Stimulated activated naive CD8-positive, alpha-beta T cell treated with anti-CD3 and anti-CD28 coated beads, Interleukin-15, amount 100 ng/mL, for 72 hours (primary cell): ENCODE measurements at places on chromosomes 2 and 18.

DNA sequence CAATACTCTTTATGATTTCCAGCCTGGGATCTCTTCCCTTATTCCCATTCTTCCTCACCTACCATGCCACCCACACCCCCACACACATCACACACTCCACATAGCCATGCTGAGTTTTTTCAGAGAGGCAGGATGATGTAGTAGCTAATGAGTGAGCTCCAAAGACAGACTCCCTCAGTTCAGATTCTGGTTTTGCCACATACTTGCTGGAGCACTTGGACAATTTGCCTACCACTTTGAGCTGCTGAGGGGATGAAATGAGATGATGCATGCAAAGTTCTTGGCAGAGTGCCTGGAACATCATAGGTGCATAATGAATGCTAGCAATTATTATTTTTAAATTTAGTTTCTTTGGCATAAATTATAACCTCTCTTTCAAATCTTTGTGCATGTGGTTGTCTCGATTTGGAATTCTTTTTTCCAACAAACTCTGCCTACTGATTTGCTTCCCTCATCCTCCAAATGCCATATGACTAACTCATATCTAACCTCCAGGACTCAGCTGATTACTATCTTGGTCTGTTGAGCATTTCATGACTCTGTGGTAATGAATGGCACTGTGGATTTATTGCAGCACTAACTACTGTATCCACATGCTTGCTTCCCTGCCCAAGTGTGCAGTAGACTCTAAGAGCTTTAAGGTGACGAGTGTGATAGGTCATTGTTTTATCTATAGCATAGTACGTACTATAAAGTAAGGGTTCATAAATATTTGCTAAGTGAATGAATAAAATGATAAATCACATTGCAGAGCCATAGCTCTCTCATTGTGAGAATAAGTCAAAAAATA, 99.1 kb downstream of the TACR1 start:
- DNase-seq, result no peak

DNA sequence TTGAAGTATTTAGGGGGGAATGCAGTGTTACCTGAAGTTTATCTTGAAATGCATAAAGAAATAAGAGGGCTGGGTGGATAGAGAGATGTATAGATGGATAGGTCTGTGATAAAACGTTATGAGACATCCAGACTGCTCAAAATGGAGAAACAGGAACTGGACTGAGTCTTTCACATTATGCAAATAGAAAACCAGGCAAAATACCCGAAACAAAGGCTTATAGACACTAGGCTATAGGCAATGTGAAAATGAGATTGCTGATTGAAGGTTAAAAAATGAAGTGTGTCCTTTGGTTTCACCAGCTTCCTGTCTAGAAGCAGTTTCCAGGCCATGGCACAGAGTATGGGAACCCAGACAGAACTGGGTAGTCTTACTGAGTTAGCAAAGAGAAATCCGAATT, 24.9 kb upstream of the SLC3A1 start:
- DNase-seq, result no peak

DNA sequence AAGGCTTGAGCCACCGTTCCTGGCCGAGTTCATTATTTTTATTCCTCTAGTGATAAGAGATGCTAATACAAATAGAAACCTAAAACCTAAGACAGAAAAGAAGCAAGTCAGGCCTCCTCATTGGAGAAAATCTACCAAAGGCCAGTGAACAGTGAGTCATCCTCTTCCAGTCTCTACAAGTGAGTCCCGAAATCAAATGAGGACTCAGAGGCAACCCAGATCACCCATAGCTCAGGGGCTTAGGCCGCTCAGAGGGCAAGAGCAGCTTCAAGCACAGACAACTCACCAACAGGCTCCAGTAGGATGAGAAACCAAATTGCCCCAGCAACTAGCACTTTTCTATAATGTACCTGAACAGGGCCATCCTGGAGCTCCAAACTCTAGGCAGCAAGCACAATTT, 42.7 kb upstream of the ACMSD start:
- no peak for DNase-seq

- no peak for DNase-seq
Observed at GRCh38 chr2:148979919-148980277, 58.6 kb upstream of the LYPD6B start.

GRCh38 chr2:146868051-146868450, 976.8 kb upstream of the ACVR2A start:
- DNase-seq, result no peak

DNA sequence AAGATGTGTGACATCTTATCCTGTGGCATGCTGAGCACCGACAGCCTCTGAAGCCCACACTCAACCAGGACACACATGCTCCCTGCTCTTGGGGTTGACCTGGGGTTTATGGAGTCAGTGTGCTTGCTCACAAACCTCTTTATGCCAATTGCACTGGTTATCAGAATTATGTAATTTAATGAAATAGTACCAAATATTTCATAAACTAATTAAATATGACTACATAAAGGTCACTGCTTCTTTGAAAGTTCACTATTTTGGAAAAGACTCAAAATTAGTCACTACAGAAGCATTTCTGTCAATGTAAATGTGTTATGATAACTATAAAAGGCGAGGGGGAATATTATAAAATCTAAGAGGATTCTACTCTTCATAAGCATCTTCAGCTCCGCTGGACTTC, 76.7 kb downstream of the FHOD3 start:
- DNase-seq, result no peak

DNA sequence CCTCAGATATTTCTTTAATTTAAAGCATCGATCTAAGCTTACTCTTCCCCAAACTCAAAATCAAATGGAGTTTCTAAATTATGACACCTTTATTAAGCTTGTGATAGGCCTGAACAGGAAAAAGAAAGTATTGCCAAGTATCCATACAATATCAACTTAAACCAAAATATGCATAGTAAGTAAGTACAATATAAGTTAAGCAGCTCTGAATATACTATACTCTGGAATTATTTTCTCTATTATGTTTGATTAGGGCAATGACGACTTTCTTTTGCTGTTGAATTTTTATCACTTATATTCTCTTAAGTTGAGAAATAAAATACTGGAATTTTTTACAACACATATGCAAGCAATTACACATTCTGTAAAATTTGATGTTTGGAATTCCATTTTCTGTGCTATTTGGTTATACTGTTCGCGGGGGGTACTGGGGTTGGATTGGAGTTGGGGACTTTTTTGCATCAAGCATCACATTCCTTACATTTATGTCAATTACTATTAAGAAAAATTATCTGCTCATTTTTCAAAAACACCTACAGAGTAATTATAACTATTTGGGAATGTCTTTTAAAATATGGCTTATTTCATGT, 2.2 kb downstream of the COL5A2 start:
- no peak for DNase-seq

DNA sequence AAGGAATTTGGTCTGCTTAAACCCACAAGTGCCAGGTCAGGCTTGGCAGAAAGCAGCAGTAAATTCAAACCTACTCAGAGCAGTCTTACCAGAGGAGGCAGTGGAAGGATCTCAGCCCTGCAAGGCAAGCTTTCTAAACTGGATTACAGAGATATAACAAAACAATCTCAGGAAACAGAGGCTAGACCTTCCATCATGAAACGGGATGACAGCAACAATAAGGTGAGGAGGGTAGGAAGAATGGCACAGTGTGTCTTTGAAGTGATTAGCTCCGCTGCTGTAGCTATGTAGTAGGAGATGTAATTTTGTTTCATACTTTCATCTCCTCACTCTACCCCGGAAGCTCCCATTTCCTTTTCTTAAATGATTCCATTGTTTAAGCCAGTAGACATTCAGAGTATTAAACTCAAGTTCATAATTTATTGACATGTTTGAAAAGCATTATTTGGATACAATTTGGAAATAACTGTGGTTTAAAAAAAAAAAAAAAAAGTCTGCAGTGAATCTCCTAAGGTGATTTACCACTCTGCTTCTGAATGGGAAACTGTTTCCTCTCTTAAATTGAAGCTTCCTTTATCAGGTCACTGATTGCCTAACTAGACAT, 29.4 kb upstream of the DYSF start:
- DNase-seq, result no peak

GRCh38 chr18:48358868-48359267, 50.3 kb downstream of the ZBTB7C start:
- DNase-seq, result no peak

GRCh38 chr2:189143925-189144324, 35.6 kb downstream of the COL5A2 start:
- DNase-seq, result no peak

GRCh38 chr18:35889677-35890076, 82.8 kb upstream of the RMP24 start:
- DNase-seq, result no peak

DNA sequence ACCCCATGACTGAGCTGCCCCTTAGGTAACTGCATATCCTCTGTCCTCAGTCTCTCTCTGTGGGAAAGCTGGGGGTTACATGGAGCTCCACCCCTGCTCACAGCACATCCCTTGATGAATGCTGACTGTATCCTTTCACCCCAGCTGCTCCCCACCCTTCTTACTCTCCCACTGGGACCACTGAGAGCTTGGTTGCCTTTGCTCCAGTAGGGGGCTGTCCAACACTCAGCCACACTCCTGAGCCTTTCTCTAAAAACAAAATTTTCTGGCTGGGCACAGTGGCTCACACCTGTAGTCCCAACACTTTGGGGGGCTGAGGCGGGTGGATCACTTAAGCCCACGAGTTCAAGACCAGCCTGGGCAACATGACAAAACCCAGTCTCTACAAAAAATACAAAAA, 89.2 kb upstream of the MSH2 start:
- DNase-seq, result no peak

DNA sequence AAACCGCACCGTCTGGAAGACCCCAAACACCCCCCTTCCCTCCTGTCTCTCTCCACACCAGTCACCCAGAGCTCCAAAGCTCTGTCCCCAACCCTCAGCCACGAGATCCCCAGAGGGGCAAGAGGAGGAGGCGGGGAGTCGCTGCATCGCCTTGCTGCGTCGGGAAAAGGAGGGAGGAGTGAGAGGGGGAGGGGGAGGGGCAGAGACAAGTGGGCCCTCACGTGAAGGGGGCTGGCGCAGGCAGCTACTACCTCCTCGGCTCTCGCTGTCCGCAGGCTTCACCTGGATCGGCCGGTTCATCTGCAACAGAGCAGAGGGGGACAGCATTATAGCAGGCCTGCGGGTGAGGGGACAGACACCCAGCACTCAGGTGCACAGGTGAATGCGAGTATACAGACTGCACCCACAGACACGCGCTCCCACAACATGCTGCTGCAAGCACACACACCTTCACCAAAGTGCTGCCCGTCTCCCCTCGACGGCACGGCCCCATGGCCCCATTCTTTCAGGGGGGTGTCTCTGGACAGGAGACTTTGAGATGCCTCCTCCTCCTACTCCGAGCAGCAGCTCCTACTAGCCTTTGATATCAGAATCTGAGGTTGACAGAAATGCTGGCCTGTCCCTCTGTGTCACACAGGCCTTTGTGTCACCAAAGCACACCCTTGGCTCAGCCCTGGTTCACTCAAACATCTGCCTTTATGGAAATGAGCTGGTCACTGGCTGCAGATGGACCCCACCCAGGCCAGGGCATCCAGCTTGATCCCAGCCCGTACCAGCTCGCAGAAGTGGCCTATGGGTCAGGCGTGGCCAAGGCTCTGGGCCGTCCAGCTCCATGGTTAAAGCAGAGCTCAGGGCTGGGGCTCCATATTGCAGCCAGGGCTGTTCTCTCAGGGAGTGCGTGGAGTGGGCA, 243.8 kb downstream of the CELF4 start:
- DNase-seq, result no peak

GRCh38 chr2:219661197-219661954, 33.9 kb downstream of the SLC4A3 start:
- DNase-seq, result no peak

DNA sequence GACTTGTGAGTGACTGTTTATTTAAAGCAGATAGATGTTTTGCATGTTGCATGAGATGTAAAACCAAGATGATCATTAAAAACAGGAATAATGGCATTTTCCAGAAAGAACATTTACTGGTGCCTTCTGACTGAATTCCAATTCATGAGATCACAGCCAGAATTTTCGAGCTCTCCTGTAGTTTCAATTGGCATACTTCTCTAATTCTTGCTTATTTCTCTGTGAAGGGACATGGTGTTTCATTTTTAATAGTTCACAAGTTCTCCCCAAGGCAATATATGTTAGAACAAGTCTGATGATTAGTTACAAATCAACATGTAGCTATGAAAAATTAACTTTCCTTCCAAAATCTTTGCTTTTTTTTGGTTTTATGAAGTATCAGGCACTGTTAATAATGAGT, 105.7 kb downstream of the PDE1A start:
- no peak for DNase-seq

GRCh38 chr2:120892271-120892966, 156.8 kb downstream of the GLI2 start:
- no peak for DNase-seq

GRCh38 chr18:8847066-8847755, 141.9 kb downstream of the MTCL1 start:
- no peak for DNase-seq

DNA sequence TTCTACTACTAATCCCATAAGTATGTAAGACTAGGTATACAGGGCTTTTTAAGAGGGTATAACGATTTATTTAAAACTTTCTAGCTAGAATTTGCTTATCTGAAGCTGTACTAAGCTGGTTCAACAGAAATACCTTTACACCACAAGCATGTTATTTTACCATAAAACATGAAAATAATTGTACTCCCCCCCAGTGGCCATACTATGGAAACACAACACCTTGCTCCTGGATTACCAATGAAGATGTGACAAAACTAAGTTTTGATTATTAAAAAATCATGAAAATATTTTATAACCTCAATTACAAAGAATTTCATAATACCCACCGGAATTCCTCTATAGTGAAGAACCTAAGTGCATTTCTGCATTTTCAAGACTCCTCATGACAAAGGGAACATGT, 27.3 kb downstream of the LPIN2 start:
- no peak for DNase-seq

DNA sequence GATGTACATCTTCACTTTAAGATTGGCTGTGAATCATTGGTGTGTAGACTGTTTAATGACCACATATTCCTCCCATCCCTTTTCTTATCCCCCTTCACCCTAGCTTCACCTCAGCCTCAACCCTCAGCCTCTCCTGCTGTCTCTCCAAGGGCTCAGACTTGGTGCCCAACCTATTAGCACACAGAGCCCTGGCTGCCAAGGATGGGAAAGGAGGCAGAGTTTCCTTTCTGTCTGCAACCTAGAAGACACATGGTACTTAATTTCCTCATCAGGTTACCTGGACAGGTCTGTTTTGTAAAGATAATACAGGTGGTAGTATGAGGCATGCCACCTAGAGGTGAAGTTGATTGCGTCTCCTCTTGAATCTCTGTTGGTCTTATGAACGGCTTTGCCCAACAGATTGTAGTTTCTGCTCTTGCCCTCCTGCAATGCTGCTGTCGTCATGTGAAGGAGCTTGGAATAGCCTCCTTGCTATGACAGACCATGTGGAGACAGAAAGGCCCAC, 44.5 kb upstream of the RMND5A start:
- no peak for DNase-seq

- DNase-seq, result peak; percentile 17
Observed at GRCh38 chr2:182666674-182667314, 49.3 kb upstream of the DNAJC10 start.

- DNase-seq, result no peak
Observed at GRCh38 chr2:192195548-192196418, 1.1 kb upstream of the TMEFF2 start.

GRCh38 chr2:109242210-109242653, 113.2 kb downstream of the SH3RF3 start:
- DNase-seq, result no peak
